ENCODE measurements at places on chromosomes 16 and 17.

DNA sequence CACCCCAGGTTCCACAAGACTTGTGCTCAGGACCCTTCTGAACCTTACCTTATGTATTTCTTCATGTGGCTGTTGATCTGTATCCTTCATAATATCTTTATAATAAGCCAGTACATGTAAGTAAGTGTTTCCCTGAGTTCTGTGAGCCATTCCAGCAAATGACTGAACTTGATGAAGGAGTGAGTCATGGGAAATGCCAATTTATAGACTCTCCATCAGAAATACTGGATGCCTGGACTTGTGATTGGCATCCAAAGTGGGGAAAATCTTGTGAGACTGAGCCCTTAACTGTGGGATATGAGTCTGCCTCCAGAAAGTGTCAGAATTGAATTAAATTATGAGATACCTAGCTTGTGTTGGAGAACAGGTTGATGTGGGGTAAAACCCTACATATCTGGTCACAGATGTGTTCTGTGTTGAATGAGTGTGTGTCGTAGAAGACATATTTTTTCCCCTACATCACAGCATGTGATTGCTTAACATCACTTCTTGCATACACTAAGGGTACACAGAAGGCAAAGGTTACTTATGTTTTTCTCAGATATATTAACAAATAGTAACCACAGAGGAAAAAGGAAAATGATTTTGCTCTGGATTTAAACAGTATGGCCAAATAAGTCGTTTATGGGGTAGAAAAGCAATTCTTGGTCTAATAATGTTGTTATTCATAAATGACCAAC, 70.2 kb upstream of the NETO2 start:
- no peak for DNase-seq

DNA sequence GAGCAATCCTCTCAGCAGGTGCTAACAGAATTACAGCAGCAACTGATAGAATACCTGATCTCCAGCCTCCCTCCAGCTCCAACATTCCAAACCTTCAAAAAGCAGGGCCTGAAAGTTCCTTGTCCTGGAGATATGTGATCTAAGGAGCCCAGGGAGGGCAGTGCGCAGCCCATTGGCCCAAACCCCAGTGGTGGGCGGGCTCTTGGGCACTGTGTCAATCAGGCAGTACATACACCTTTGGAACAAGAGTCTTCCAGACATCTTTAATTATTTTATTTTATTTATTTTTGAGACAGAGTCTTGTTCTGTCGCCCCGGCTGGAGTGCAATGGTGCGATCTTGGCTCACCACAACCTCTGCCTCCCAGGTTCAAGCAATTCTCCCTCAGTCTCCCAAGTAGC, 24.2 kb downstream of the SLC12A3 start:
- no peak for DNase-seq

DNA sequence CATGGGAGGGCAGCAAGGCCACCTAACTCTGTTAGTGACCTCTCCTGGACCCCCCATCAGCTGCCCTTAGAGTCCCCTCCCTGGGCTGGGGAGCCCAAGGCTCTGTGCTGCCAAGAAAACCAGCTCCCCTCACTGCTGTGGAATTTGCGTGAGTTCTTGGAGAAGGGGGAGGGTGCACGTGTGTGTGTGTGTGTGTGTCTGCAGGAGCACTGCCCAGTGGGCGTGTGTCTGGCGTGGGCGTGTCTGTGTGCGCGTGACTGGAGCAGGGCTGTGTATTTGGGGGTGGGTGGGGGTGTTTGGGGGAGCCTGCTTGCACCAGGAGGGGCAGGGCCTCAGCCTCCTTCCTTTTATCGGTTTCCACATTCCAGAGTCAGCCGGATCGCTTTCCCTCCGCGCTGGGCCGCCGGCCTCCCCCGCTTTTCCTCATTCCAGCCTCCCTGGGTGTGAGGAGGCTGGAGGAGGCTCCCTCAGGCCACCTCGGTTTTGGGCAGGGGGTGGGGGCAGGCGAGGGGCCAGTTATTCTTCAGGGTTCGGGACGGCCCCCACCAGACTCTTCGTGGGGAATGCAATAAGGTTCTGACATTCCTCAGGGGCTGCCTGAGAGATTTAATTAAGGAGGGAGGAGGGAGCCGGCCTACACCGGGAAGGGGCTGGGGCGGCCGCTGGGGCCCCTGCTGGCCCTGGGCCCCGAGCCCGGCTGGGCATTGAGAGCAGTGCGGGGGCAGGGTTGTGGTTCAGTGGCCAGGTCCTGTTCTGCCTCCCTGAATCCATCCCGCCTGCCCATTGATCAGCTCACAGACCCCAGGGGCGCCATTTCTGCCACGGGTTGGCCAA, 2.5 kb downstream of the VASN start:
- peak; percentile 91 for DNase-seq

- no peak for DNase-seq
Observed at GRCh38 chr17:39244600-39245570, 19.1 kb upstream of the STAC2 start.

- DNase-seq, result no peak
Observed at GRCh38 chr16:85840801-85841200, 41.3 kb downstream of the COX4I1 start.

DNA sequence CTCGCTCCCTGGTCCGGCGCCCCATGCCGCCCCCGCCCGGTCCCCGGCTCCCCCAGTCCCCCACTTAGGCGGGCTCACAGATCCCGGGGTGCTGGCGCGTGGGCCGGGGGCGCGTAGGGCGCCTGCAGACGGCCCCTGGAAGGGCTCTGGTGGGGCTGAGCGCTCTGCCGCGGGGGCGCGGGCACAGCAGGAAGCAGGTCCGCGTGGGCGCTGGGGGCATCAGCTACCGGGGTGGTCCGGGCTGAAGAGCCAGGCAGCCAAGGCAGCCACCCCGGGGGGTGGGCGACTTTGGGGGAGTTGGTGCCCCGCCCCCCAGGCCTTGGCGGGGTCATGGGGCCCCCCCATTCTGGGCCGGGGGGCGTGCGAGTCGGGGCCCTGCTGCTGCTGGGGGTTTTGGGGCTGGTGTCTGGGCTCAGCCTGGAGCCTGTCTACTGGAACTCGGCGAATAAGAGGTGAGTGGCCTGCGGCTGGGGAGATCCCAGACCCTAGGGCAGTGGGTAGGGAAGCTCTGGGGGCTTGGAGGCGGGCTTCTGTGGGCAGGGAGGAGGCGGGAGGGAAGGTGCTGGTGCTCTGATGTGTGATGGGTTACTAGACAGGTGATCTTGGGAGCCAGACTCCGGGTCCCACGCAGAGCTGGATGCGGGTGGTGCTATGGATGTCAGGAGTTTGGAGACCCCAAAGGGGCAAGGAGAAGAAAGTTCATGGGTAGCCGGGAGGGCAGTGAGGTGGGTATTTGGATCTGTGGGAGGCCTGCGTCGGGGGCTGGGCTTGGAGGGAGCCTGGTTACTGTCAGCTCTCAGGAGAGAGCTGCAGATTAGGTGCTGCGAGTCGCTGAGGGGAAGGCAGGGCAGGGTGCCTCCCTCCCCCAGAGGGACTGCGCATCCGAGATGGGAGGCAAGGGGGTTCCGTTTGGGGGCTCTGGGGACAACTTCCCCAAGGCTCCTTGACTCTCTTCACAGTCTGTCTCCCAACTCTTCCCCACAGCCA, 560 bp downstream of the EFNB3 start:
- no peak for DNase-seq

DNA sequence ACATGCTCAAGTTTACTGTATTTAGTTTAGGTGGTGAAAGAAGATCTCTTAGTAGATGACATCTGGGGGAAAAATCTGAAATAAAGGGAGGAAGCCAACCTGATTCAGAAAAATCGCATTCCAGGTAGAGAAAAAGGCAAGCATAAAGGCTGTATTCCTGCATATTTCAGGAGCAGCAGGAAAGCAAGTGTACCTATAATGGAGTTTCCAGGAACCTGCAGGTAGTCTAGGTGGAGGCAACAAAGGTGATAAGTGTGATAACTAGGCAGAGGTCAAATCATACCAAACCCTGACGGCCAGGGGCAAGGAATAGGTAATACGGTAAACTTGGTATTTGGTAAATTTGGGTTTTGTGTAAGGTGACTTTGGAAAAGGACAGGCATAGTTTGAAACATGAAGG, 132.8 kb upstream of the GOT2 start:
- no peak for DNase-seq

- DNase-seq, result no peak
Observed at GRCh38 chr17:13635951-13636350, 34.2 kb upstream of the HS3ST3A1 start.

GRCh38 chr16:76194616-76195015, 82.6 kb upstream of the CNTNAP4 start:
- DNase-seq, result no peak

- no peak for DNase-seq
Observed at GRCh38 chr17:15145621-15146020, 119.5 kb downstream of the PMP22 start.

GRCh38 chr16:55204069-55204468, 119.9 kb upstream of the IRX6 start:
- no peak for DNase-seq

DNA sequence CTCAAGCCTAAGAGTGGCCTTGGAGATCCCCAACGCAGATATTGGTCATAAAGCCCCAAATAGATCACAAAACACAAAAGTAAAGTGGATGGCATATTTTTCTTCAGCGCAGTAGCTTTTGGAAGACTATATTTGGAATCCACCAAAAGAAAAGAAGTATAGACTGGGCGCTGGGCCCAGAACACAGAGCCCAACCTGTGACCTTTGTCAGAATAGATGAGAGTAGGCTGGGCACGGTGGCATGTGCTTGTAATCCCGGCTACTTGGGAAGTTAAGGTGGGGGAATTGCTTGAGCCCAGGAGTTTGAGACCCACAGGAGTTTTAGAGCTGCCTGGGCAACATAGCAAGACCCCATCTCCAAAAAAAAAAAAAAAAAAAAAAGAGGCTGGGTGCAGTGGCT, 14.6 kb downstream of the SCIMP start:
- DNase-seq, result no peak

DNA sequence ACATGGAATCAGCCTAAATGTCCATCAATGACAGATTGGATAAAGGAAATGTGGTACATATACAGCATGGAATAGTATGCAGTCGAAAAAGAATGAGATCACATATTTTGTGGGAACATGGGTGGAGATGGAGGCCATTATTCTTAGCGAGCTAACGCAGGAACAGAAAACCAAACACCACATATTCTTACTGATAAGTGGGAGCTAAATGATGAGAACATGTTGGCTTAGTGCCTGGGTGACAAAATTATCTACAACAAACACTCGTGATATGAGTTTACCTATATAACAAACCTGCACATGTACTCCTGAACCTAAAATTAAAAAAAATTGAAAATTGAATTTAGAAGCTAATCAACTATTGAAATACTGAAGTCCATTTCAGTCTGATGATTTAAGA, 6.1 kb downstream of the ANKS4B start:
- DNase-seq, result no peak

GRCh38 chr16:54212893-54213292, 73.7 kb downstream of the IRX3 start:
- no peak for DNase-seq

DNA sequence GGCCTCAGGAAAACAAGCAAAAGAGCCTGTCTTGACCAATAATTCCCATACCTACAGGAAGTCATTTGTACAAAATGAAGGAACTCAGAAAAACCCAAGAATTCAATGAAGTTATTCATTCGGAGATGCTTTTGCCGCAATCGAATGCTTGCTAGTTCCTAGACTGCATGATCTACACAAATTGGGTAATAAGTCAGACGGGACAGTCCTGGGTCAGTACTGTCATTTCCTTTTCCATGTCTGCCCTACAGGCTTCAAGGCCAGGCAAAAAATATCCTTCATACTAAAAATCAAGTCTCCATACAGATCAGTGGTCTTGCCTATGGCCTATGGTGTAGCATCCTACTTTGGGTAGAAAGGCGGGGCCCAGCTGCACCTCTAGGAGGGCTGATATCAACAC, 71.4 kb downstream of the CFDP1 start:
- DNase-seq, result no peak

- DNase-seq, result no peak
Observed at GRCh38 chr17:65039336-65039988, 17.1 kb downstream of the GNA13 start.

GRCh38 chr17:27630607-27631410, at the start of gene LGALS9:
Gene LGALS9 (plus strand): TSS chr17:27631188. CDS start chr17:27631266, 78 bp downstream.
- no peak for DNase-seq

DNA sequence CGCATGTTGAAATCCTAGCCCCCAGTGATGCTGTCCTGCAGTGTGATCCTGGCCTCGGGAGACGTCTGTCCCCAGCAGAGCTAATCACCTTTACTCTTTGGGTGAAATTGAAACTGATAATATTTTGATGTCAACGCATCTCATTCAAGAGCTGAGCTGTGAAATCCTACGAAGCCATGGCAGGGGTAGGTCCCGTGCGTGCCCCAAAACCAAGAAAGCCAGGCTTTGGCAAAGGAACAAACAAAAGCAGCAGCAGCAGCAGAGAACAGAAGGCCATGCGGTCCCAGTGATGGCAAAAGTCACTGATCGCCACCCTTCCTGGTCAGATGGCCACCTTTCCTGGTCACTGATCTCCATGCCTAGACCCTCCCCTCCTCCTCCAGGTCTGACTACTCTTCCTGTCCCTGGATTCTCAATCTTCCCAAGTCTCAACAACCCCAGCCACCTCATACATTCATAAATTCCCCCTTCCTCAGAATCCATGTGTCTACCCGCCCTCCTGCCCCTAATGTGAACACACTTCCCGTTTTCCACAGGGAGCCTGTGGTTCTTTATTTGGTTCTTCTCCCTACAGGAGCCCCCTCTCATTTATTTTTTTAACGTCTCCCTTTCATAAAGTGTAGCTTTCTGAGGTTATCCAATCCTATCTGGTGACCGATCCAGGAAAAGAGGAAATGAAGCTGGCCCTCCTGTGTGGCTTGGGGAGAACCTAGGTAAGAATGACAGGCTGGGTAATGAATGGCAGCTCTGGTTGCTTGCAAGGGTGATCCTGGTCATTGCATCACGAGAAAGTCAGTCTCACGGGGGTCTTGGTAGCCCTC, 50.3 kb downstream of the CPPED1 start:
- DNase-seq, result no peak

GRCh38 chr17:63431939-63432804, 13.9 kb downstream of the CYB561 start:
- peak; percentile 66 for DNase-seq

DNA sequence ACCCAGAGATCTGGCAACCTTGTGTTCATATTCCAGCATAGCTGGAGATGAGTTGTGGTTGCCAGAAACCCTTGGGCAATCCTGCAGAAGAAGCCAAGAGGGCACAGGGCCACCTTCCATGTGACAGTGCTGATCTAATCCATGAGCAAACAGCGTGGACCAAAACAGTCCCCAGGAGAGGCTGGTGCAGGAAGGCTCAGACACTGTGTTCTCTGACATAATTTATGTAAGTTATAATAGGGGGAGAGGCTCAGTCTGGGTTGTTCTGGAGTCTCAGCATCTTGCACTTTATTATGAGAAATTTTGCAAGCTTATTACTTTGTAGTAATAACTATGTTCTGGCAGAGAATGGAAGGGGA, 273.9 kb downstream of the HAPSTR1 start:
- DNase-seq, result no peak

- no peak for DNase-seq
Observed at GRCh38 chr16:23296994-23297393, 5.1 kb upstream of the SCNN1B start.

DNA sequence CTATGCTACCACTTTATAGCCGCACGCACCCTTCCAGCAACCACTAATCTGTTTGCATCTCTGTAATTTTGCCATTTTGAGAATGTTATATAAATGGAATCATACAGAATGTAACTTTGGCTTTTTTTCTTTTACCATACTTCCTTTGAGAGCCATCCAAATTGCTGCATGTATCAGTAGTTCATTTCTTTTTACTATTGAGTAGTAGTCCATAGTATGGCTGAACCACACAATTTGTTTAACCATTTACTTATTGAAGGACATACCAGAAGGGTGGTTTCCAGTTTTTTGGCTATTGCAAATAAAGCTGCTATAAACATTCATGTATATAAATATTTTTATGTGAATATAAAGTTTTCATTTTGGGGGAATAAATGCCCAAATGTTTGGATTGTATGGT, 8.8 kb downstream of the TENT4B start:
- DNase-seq, result no peak

GRCh38 chr17:51298508-51299371, 38.4 kb downstream of the UTP18 start:
- DNase-seq, result no peak

All from BJ (cell line).